Activated CD4-positive, CD25-positive, alpha-beta regulatory T cell treated with anti-CD3 and anti-CD28 coated beads, Interleukin-2, amount 50 U/mL, for 16 hours (primary cell): ENCODE measurements at places on chromosomes 12 and 14.

DNA sequence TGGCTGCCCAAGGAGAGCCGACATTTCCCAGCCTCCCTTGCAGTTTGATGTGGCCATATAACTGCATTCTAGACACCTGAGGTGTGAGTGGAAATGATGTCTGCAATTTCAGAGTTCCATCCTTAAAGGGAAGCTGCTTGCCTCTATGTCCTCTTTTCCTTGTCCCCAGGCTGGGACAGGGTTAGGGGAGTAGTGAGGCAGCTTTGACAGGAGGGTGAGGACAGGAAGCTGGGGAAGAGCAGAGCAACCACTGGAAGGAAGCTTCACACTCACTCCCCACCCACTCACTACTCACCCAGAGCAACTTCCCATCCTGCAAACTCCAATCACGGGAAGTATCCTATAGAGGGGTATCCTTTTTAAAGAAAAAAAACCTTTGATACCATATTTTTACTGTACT, 28.9 kb upstream of the LTA4H start:
- no peak for DNase-seq

- no peak for DNase-seq
These were observed 5.0 kb upstream of the MIA2 start for GRCh38 chr14:39228509-39229221.

DNA sequence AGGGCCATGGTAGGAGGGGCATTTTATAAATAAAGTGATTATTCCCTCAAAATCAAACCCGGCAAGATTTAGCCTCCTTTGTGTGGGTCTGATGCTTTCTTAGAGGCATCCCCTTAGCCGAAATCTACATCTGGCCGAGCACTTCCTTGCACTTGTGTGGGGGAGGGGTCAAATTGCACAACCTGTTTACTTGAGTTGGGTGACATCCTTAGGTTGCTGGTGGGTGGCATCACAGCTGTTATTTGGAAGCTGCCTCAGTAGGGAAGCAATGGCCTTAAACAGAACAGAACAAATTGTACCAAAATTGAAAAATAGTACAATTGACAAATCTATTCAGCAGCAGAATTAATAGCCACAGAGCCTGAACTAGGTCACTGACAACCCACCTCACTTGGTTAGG, 546.1 kb downstream of the SNAPC1 start:
- DNase-seq: no peak

- DNase-seq: no peak
These were observed 41.0 kb upstream of the NCOR2 start for GRCh38 chr12:124608450-124608870.

- no peak for DNase-seq
These were observed 3.3 kb downstream of the CD4 start for GRCh38 chr12:6792522-6793201.

DNA sequence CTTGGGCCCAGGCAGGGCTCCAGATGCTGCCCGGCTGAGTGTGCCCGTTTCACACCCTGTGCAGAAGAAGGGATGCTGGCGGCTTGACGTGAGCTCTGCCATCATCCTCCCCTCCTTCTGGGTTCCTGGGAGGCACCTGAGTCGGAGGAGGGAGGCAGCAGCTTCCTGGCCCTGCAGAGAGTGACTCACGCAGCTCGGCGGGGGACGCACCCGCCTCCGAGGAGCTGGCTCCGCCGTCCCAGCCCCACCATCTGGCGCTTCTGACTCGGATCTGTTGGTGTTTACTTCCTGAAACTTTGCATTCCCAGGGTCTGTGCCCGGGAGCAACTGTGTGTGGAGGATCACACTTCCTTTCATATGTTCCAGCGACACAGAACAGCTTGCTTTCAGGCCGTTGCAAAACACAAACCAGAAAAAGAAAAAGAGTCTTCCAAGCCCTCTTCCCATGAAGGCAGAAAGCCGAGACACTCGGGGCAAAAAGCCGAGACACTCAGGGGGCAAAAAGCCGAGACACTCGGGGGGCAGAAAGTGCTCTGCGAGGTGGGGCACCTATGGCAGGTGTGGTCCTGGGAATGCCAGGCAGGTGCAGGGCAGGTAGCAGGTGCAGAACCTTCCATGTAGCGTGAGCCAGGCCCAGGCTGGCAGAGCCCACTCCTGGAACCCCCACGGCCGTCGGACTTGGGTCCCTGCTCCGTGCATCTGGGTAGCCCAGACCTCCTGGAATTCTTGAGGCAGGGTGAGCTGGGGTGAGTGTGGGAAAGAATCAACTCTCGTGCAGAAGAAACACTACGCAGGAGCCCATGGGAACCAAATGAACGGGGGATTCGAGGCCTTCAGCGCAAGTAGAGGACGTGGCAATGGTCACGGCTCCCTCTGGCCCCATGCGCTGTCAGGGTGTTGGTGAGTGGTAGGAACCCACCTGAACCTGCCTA, 27.6 kb upstream of the GALNT9 start:
- no peak for DNase-seq

DNA sequence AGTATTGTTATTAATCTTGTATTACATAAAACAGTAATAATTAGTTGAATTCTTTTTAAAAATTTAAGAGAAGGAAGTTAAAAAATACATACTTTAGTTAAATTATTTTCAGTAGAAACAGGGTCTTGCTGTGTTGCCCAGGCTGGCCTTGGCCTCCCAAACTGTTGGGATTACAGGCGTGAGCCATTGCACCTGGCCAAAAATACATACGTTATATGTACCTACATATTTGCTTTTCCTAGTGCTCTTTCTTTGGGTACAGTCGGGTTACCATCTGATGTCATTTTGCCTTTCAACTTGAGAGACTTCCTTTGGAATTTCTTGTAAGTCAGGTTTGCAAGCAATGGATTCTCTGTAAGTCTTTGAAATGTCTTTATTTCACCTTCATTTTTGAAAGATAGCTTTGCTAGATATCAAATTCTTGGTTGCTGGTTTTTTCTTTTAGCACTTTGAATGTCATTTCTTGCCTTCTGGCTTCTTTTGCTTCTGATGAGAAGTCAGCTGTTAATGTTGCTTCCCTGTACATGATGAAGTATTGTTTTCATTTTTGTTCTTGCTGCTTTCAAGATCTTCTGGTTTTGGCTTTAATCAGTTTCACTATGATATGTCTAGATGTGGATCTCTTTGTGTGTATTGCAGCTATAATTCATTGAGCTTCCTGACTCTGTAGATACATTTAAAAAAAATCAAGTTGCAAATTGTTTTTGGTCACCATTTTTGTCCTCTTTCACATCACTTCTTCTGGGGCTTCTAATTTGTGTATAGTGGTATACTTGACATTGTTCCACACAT, 84.4 kb downstream of the SPATS2 start:
- DNase-seq: no peak

DNA sequence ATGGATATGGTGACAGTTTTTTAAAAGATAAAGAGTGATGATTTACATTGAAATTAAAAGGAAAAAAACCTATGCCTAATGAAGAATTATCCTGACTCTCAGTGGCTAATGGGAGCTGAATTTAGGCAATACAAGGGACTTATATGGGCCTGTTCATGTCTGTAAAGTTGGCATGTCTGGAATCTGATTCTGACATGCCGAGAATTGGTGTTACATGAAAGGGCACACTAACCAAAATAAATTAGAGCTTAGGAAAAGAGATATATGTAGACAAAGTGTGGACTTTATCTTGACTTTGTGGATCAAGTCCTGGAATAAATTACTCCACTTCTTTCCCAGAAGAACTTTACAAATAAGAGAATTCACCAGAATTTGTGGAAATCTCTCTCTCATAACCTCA, 1.1 kb downstream of the TDG start:
- DNase-seq: no peak

DNA sequence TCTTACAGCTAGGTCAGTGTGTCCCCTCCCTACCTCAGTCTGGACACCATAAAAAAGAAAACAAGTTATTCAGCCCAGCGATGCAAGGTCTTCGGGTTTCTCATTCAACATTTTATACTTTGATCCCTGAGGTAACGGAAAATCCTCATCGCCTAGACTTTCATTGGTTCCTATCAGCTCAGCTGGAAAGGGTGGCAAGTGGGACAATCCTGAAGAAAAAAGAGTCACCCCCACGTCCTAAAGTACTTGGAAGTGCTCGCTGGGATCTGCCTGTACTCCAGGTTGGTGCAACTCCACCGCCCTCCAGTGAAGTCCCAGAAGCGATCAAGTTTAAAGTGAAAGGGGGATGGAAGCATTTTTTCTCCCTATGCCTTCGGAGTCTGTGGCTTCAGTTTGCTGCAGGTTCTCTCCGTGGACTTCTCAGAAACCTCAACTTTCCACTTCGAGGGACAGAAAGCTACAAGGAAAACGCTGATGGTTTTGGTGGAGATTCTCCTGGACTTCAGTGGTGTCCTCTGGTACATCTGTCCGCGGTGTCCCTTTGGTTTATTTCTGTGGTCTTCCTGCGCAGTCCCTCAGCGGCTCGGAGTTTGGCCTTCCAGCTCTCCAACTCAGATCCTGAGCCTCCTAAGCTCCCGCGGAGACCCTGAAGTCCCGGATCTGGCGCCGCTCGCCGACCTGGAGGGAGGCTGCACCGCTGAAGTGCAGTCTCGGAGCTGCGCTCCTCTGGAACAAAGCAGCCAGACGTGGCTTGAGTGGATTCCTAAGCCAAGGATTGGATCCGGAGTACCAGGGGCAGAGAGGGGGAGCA, 1.8 kb upstream of the LRFN5 start:
- no peak for DNase-seq

DNA sequence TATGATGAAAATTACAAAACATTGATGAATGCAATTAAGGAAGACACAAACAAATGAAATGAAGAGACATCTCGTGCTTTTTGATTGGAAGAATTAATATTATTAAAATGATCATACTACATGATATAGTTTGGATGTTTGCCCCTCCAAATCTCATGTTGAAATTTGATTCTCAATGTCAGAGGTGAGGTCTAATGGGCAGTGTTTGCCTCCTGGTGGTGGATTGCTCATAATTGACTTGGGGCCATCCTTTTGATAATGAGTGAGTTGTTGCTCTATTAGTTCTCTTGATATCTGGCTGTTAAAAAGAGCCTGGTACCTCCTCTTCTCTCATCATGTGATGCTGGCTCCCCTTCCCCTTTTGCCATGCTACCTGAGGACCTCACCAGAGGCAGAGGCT, 56.7 kb downstream of the CD163L1 start:
- DNase-seq: no peak

DNA sequence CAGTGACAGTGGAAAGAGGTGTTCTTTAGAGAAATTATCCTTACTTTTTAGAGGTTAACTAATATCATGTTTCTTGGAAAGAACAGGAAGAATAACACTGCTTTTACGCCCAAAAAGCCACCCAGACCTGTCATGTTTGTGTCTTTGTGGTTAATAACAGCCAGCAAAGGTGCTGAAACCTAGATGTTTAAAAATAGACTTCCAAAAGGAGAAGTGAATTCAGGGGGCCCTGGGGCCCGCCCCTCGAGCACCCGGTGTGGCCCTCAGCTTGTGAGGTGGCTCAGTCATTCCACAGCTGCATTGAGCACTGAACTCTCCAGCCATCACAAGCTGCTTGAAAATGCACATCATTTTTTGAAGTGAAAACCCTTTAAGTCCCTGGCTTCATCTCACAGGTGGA, 20.8 kb upstream of the AMN start:
- no peak for DNase-seq

DNA sequence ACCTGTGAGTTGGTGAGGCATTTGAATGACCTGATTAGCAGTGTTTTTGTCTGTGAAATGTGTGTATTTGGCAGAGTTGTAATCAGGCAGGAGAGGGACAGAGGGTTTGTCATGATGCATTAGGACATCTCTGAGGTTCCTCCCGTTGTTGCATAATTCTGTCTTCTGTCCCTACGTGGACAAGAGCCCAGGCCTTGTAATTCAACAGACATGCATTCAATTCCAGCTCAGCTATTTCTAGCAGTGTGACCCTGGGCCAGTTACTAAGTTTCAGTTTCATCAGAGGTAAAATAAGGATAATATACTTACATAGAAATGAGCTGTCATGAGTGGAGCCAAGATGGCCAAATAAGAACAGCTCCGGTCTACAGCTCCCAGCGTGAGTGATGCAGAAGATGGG, 208.6 kb downstream of the SLC38A4 start:
- DNase-seq: no peak

- DNase-seq: peak; percentile 26
These were observed 268.0 kb downstream of the BTG1 start for GRCh38 chr12:91877456-91878235.

- no peak for DNase-seq
These were observed 10.2 kb upstream of the C12orf43 start for GRCh38 chr12:121026274-121027045.

DNA sequence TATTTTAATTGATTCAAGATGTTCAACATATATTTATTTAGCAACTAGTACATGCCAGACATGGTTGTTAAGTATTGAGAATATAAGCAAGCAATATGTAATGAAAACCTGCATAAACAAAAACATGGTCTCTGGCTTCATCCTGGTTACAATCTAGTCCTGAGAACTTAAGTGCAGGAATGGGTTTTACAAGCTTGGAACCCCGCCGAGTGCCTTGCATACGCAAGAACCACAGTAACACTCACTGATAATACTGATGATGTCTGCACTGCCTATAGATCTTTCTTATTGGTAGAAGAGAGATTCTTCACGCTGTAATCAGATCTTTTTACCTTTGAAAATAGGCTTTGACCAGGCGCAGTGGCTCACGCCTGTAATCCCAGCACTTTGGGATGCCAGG, 22.9 kb upstream of the CALM1 start:
- no peak for DNase-seq

GRCh38 chr12:110585231-110585799, 2.2 kb upstream of the PPTC7 start:
- no peak for DNase-seq

- DNase-seq: no peak
These were observed 3.8 kb downstream of the GPD1 start for GRCh38 chr12:50107416-50108268.

GRCh38 chr14:98622208-98623051, 649.6 kb downstream of the BCL11B start:
- no peak for DNase-seq

- no peak for DNase-seq
These were observed 36.0 kb downstream of the BTG1 start for GRCh38 chr12:92109613-92110012.

GRCh38 chr14:61593330-61593729, 102.0 kb upstream of the HIF1A start:
- DNase-seq: no peak

- no peak for DNase-seq
These were observed 5.5 kb downstream of the AJUBA start for GRCh38 chr14:22976620-22977433.

- no peak for DNase-seq
These were observed 982.0 kb upstream of the TMEM132C start for GRCh38 chr12:127284870-127285431.
